ENCODE measurements at places on chromosomes 6 and 20.

DNA sequence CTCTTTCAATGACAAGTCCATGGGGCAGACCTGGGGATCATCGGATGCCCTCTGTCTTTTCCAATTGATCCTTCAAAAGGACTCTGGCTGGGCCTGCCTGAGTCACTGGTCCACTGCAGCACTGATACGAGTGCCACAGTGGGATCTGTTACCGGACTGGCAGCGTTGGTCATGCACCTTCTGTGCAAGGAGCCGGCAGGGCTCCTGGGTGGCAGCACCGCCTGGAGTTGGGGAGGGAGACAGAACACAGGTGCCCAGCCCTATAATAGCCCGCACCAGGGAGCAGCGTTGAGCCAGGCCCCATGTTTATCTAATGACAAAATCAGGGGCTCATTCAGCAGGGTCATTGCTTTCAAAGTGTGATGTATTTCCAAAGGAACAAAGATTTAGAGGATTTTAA lies 64.2 kb upstream of the NXT1 start:
- DNase-seq = no peak

DNA sequence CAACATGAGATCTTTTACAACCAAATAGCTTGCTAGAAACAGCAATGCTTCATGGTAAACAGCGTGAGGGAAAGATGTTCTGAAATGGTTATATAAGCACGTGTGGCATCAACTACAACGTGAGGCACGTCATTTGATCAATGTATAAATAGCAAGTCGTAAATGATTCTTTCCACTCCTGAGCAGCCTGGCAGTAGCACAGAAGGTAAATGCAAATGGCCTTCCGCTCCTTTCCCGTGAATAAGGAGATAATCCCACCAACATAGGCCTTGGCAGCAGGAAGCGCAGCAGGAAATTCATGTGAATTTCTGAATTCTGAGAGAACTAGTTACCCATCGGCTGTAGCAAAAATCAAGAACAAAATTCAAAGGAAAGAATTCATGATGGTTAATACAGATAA lies 17.0 kb downstream of the RPS6KA2 start:
- DNase-seq = no peak

GRCh38 chr6:37354526-37355384 lies 972 bp downstream of the RNF8 start:
- peak; percentile 63 for DNase-seq

- DNase-seq = no peak
These were observed 11.6 kb downstream of the RIPOR3 start for GRCh38 chr20:50679753-50680104.

GRCh38 chr20:13858439-13858838 lies 73.6 kb downstream of the NDUFAF5 start:
- no peak for DNase-seq

DNA sequence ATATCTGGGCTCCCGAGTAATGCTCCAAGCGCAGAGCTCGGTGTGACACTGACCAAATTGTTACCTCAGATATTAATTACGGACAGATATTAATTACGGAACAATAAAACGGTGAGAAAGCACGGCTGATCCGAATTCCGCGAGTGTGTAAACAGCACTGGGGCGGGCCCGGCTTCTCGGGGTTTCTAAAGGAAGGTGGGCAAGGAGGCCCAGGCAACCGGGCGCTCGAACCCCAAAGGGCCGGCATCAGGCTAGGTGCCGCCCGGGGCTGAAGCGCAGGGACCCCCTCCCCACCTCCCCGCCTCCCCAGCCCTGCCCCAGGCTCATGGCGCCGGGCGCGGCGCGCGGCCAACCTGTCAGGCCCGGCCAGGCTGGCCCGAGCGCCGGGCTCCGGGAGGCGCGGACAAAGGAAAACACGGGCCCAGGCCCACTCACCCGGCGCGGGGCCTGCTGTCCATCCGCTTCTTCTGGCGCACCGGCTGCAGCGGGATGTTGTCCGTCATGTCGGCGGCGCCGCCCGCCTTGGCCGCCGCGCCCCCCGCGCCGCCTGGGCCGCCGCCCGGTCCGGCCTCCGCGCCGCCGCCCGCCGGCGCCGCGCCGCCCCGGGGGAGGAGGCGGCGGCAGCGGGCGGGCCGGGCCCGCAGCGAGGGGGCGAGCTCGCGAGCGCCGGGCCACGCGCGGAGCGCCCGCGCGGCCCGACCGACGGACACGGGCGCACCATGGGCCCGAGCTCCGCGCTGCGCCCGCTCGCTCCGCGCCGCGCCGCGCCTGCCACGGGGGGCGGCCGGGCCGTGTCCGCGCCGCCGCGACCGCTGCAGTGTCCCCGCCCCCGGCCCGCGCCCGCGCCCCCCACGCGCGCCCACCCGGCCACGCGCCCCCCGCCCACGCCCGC lies at the start of gene ATP9A:
ATP9A (minus strand) TSS at position 524 of the 892 bp plus-strand sequence; CDS start at position 503, 21 bp downstream.
- peak; percentile 44 for DNase-seq

- no peak for DNase-seq
These were observed 30.6 kb upstream of the EXOC2 start for GRCh38 chr6:723540-723939.

DNA sequence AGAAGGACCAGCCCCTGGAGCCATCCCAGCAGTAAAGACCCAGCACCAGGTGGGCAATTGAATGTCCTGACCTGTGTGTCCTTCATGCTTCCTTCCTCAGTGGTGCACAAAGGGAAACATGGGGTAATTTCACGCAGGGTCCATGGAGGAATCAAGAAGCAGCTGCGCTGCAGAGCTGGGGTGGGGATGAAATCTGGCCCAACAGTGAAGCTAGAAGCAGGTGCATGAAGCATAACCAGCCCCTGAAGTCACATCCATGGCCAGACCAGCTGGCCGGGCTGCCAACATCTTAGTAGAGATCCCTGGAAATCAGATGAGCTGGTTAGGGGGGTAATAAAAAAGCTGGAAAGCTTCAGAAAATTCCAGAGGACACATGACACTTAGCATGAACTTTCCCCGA lies 646.7 kb upstream of the DEFB115 start:
- DNase-seq = no peak

DNA sequence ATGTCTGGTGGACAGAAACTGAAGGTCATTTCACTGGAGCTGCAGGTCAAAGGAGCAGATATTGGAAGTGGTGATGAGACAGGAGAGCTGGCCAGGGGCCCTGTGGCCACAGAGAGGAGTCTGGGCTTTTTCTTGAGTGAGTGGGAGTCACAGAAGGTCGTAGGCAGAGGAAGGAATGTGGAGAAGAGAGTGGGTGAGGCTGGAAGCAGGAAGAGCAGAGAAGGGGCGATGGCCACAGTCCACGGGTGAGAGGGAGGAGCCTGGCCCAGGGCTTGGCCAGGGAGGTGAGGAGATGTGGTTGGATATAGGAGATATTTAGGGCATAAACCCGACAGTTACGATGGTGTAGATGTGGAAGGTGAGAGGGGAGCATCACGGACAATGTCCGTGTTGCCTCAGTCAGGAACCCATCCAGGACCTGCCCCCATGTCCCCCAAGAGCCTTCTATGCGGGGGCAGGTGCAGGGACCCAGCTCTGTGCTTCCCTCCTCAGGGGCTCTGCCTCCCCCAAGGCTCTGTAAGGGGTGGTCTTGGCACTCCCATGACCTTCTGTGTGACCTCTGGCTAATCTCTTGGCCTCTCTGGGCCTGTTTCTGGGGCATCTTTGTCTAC lies 150.5 kb upstream of the PTPN1 start:
- DNase-seq = no peak

DNA sequence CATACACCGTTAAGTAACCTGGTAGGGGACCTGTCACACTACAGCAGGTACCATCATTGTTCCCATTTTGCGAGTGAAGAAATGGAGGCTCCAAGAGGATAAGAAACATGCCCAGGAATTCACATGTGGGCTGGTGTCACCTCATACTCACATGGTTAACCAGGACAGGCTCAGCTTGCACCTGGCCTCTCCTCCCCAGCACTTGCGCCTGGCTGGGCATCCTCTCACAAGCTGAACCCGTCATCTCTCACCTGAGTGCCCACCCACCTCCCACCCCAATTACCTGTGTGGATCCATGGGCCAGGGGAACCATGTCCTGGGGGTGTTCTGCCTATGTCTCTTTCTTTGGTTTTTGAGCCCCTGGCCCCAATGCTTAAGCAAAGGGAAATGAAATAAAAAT lies 1.5 kb downstream of the SFTA2 start:
- DNase-seq = no peak

DNA sequence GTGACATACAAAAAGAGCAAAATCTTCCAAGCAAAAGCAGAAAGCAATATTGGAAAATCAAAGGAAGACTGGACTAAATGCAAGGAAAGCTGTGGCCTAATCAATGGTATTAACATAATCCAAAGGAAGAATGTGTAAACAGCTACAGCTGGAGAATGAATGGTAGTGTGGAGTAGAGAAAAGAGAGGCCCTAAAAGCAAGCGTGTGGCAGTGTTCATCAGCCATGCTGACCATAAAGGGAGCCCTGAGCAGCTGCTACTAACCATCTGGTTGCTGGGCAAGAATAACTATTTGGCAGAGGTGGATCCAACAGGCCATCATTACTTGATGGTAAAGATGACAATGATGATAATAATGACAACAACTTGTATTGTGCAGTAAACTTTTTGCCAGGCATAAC lies 148.5 kb upstream of the BEND6 start:
- DNase-seq = no peak

- peak; percentile 89 for DNase-seq
These were observed 18.9 kb downstream of the PERP start for GRCh38 chr6:138088326-138088762.

DNA sequence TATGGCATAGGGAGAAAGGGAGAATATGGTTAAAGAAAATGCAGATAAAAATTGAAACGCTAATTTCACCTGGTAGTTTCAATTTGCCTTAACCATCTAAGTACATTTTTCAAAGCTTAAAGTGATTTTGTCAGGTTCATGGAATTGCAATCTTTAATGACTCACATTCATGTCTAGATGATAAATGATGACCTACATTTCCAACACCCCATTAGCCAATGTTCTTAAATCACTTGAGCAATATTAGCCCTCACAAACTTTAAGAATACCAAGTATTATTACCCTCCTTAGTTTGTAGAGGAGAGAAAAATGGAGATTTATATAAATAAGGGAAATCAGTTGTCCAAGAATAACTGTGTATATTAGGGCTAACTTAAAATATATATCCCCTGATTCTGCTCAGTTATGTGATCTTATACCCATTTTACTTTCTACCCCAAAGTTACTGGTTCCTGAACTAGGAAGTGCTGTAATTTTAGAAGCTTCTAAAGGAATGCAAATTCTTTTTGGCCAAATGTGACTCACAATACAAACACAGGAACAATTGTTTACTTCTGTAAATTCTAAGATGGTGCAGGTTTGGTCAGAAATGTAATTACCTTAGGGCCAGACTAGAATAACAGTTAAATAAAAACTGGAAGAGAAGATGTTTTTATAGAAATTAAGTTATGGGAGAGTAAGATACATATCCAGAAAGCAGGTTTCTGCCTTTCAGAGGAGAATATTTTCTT lies 34.5 kb downstream of the TPBG start:
- peak; percentile 83 for DNase-seq

- peak; percentile 82 for DNase-seq
These were observed 46.8 kb upstream of the SLCO4A1 start for GRCh38 chr20:62595491-62595890.

Data from ELR (cell line).